HCT116 (cell line): ENCODE measurements at places on chromosomes 12 and 14.

DNA sequence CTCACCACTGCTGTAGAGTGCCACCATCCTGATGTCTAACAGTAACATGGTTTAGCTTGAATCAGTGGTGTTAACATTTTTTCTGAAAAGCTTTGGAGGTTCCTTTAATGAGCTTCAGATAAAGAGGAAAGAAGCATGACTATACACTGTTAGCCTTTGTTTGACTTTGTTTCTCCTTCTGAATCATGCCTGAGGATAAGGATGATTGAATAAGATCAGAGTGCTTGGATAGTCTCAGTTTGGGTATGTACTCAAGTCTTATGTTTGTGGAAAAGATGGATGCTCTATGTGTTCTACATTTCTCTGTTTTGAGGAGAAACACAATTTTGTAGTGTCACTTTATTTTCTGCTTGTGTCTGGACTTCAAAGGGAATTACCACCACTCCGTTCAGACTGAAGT is 42.0 kb downstream of the GPATCH2L start:
- DNase-seq = no peak

- no peak for DNase-seq
Measured at GRCh38 chr12:75720812-75721641, 209.6 kb upstream of the KRR1 start.

DNA sequence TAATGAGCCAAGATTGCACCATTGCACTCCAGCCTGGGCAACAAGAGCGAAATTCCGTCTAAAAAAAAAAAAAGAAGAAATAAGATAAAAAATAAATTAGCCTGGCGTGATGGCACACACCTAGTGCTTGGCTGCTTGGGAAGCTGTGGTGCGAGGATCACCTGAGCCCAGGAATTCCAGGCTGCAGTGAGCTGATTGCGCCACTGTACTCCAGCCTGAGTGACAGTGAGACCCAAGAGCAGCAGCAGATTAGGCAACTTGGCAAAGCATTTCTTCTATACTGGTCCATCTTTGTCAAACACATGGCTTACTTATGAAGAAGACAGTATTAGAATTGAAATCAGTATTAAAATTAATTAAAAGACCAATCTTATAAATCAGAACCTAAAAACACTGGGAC is 6.3 kb downstream of the GON7 start:
- DNase-seq = no peak

DNA sequence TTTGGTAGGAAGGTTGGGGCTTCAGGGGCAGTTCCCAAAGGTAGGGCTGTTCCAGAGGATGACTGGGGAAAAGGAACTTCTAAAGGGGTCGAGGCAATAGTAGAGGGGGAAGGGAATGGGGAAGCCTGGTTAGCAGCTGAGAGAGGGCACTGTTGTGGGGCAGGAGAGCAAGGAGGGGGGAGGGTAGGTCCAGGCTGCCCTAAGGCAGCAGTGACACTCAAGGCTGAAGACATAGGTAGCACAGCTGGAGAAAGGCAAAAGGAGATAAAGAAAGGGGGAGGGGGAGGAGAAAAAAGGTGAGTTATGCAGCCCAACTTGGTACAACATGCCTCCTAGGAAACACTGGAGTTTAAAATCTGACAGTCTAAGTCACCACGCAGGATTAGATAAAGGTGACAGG is 3.9 kb downstream of the NACA start:
- no peak for DNase-seq

GRCh38 chr12:57614178-57614947 is 3.1 kb downstream of the ARHGEF25 start:
- peak; percentile 21 for DNase-seq

DNA sequence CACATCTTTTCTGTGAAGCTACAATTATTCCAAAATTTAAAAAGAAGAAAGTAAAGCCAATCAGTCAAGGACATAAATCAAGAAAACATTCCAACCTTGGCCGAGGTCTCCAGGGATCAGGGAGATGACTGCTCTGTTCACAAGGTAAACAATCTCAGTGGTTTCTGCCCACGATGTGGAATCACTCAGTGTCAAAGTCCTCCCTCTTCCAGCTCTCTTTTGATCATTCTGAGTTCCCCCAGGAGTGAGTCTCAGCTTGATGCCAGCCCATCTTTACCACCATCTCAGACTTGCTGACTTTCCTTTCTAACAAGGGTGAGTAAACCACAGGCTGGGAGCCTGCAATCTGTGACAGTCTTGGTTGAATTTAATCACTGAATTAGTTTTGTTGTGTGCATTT is 4.8 kb upstream of the SERPINA9 start:
- DNase-seq = no peak

- no peak for DNase-seq
Measured at GRCh38 chr12:94277426-94278000, 129.1 kb downstream of the PLXNC1 start.

DNA sequence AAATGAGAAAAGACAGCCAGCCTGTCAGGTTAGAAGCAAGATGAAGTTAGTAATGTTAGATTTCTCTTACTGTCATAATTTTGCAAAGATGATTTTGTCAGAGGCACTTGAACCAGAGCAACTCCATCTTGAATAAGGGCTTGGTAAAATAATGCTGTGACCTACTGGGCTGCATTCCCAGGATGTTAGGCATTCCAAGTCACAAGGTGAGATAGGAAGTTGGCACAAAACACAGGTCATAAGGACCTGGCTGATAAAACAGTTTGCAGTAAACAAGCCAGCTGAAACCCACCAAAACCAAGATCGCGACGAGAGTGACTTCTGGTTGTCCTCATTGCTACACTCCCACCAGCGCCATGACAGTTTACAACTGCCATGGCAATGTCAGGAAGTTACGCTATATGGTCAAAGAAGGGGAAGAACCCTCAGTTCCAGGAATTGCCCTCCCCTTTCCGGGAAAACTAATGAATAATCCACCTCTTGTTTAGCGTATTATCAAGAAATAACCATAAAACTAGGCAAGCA is 1313.5 kb upstream of the TMEM132C start:
- DNase-seq = no peak

- DNase-seq = peak; percentile 41
Measured at GRCh38 chr12:120529641-120530417, 871 bp upstream of the COQ5 start.

GRCh38 chr14:94867209-94867608 is 97.3 kb upstream of the GSC start:
- no peak for DNase-seq

- DNase-seq = no peak
Measured at GRCh38 chr14:22412926-22413411, 176.1 kb downstream of the DAD1 start.

DNA sequence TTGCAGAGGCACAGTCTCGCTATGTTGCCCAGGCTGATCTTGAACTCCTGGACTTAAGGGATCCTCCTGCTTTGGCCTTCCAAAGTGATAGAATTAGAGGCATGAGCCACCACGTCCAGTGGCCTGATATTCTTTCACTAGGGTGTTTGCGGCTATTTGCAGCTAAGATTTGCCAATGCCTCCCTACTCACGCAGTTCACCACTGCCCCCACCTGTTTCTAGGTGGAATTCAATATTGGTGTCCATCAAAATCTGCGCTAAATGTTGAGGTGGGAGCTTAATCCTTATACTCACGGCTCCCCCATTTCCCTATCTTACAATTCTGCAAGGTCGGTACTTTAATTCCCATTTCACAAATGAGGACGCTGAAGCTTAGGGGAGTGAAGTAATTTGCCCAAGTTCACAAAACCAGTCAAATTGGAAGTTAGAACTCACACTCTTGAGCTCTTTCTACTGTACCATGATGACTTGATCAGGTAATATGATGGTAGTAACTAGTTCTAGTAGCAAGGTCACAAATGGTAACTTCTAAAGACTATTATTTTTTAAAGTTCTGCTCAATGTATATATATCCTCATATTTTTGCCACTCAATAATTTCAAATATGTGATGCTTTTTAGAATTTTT is 22.1 kb upstream of the LRRC9 start:
- DNase-seq = peak; percentile 10

- peak; percentile 21 for DNase-seq
Measured at GRCh38 chr12:127381043-127381668, 885.8 kb upstream of the TMEM132C start.

GRCh38 chr12:93924367-93924766 is 224.0 kb upstream of the PLXNC1 start:
- no peak for DNase-seq

DNA sequence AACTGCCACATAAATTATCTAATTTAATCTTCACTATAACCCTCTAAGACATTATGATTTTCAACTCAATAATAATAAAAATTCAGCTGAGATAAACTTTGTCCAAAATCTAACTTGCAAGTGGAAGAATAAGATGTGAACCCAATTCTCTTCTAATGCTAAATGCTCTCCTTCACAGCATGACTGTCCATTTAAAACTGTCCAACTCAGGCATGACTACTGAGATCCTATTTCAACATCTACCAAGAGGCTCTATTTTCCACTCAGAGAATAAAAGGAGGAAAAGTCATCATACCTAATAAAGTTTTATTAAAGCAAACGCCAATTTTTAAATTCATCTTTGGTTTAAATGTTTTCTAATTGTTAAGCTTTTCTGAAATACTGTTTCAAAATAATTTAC is 183.6 kb downstream of the MED13L start:
- no peak for DNase-seq

DNA sequence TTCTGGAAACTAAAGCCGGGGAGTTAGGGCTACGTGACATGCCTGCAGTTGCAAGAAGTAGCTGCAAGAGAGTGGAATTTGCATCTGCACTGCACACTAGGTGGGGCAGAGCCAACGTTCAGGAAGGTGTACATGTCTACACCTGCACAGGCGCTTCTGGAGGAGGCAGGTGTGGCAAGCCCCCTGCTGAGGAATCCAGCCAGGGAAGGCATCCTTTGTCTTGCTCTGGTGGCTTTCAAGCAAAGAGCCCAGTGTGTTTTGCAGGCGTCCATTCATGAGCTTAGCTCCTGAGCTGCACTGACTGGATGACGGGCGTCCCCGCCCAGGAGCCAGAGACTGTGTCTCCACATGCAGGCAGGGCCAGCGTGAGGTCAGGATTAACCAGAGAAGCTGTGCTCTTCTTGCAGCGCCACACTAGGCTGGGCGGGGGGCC is 116.3 kb downstream of the ZFP36L1 start:
- DNase-seq = no peak

DNA sequence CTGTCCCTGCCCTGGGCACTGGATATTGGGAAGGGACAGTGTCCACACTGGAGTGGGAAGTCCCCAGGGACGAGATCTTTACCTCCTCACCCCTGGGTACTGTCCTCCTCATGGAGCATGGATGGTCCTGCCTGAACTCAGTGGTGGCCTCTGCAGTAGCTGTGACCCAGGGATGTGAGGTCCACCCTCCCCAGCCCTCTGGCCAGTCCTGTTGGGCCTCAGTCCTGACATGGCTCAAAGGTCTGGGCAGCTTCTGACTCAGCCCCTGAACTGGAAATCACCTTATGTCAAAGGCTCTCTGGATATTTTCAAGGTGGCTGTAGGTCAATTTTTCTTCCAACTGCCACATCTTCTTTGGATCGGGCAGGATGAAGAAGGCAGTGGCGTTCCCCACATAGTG is 24.4 kb downstream of the SERPINA1 start:
- DNase-seq = no peak

GRCh38 chr14:52868911-52869618 is 77.7 kb upstream of the GNPNAT1 start:
- no peak for DNase-seq

DNA sequence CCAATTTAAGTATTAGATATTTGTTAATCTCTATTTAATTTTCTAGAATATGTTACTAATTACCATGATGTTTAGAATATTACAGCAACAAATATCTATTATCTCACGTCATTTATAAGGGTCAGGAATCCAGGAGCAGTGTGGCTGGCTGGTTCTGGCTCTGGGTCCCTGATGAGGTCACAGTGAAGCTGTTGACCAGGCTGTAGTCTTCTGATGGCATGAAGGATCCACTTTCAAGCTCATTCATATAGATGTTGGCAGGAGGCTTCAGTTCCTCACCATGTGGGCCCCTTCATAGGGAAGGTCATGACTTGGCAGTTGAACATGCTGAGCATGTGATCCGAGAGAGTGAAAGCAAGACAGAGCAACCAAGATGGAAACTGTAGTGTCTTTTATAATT is 375.6 kb downstream of the ATP23 start:
- DNase-seq = no peak

DNA sequence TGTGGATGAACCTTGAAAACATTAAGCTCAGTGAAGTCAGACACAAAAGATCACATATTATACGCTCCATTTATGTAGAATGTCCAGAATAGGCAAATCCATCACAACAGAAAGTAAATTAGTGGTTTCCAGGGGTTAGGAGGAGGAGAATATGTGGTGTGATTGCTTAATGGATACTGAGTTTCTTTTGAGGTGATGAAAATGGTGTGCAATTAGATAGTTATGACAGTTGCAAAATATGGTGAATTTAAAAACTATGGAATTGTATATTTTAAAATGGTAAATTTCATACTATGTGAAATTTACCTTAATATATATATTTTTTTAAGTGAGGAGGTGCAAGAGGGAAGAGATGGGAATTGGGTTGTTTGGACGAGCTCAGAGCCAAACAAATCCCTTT is 46.3 kb upstream of the KICS2 start:
- DNase-seq = no peak

DNA sequence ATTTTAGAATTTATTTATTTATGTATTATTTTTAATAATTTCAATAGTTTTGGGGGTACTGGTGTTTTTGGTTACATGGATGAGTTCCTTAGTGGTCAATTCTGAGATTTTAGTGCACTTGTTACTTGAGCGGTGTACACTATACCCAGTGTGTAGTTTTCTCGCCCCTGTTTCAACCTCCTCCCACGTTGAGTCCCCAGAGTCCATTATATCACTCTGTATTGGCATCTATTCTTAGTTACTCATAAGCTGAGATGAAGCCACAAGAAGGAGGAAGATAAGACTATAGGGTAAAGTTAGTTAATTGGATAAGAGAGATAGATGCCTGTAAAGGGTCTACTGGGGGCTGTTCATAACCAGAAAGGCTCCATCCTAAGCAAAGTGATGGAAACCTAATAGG is 4.0 kb downstream of the C1S start:
- no peak for DNase-seq

DNA sequence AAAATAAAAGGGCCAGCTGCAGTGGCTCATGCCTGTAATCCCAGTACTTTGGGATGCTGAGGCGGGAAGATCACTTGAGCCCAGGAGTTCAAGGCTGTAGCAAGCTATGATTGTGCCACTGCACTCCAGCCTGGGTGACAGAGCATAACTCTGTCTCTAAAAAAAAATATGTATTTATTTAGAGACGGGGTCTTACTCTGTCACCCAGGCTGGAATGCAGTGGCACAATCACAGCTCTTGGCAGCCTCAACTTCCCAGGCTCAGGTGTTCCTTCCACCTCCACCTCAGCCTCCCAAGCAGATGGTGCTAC is 179.3 kb upstream of the ATF7IP start:
- DNase-seq = no peak

GRCh38 chr14:20820063-20820904 is 17.6 kb upstream of the RNASE1 start:
- DNase-seq = no peak

GRCh38 chr14:103734081-103734888 is 18.7 kb downstream of the ZFYVE21 start:
- no peak for DNase-seq

GRCh38 chr12:64116969-64117368 is 105.1 kb downstream of the KICS2 start:
- DNase-seq = no peak
